ENCODE measurements at places on chromosomes 13 and 19.

DNA sequence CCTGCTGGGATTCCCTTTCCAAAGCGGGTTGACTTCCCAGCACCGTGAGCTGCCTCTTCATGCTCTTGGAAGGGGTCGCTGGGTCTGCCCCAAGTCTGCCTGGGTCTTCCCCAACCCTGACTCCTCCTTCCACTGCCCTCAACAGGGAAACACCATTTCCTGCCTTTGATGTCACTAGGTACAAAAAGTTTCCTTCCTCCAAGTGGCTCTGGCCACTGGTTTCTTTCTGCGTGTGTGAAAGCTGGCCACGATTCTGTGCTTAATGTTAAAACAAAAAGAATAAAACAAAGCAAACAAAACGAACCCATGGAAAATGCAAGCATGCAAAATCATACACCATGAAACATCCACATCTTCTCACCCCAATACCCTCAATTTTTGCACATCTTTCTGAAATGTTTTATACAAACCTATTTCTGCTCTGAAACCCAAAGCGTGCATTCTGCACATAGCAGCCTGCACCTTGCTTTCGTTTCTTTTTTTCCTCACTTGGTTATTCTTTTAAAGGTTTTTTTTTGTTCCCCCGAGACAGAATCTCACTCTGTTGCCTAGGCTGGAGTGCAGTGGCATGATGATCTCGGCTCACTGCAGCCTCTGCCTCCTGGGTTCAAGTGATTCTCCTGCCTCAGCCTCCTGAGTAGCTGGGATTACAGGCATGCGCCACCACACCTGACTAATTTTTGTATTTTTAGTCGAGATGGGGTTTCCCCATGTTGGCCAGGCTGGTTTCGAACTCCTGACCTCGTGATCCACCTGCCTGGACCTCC is 12.5 kb upstream of the TNFSF9 start:
- no peak overlapping the region for H3K4me3 ChIP-seq
- no peak for DNase-seq
- no peaks in the 10 kb centered on the region for H3K27me3 ChIP-seq
- H3K27ac ChIP-seq, result no peak overlapping the region
- peaks cover 23% of the 10 kb centered on the region for H3K4me1 ChIP-seq
- H3K36me3 ChIP-seq, result no peaks in the 10 kb centered on the region

GRCh38 chr13:94419925-94420305 is 59.6 kb downstream of the DCT start:
- DNase-seq, result no peak
- H3K27me3 ChIP-seq, result peaks cover 3% of the 10 kb centered on the region
- no peaks in the 10 kb centered on the region for H3K4me1 ChIP-seq
- no peaks in the 10 kb centered on the region for H3K36me3 ChIP-seq
- H3K4me3 ChIP-seq, result no peak overlapping the region

GRCh38 chr13:50635504-50635903 is 208.0 kb downstream of the DLEU7 start:
- H3K4me1 ChIP-seq, result peaks cover 6% of the 10 kb centered on the region
- H3K27me3 ChIP-seq, result no peaks in the 10 kb centered on the region
- H3K27ac ChIP-seq, result no peak overlapping the region
- no peaks in the 10 kb centered on the region for H3K36me3 ChIP-seq
- peak; percentile 66 for DNase-seq

GRCh38 chr19:18591735-18592385 is 3.3 kb downstream of the REX1BD start:
- peaks cover 11% of the 10 kb centered on the region for H3K36me3 ChIP-seq
- H3K27me3 ChIP-seq, result no peaks in the 10 kb centered on the region
- H3K4me3 ChIP-seq, result no peak overlapping the region
- H3K4me1 ChIP-seq, result peaks cover 58% of the 10 kb centered on the region

- H3K36me3 ChIP-seq, result no peaks in the 10 kb centered on the region
- H3K27me3 ChIP-seq, result peaks cover 7% of the 10 kb centered on the region
- H3K27ac ChIP-seq, result no peak overlapping the region
- peaks cover 9% of the 10 kb centered on the region for H3K4me1 ChIP-seq
- H3K4me3 ChIP-seq, result no peak overlapping the region
Observed at GRCh38 chr13:44378277-44378676, 4.7 kb downstream of the SERP2 start.

DNA sequence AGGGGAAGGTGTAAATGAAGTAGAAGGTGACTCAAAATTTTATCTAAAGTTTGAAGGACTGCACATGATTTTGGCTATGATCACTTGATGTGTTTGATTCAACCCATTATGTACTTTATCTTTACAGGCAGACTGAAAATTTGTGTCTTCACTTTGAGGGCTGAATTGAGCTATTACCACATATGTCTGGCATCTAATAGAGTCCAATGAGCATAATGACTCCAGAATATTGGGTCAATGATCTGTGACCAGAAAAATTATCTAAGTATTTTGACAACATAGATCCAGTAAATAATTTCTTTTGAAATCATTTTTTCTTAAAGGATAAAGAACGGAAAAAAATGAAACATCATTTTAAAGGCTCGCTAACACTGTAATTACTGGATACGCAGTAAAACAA is 2810.0 kb downstream of the PCDH9 start:
- H3K27me3 ChIP-seq, result no peaks in the 10 kb centered on the region
- H3K27ac ChIP-seq, result no peak overlapping the region
- H3K4me3 ChIP-seq, result no peak overlapping the region
- no peaks in the 10 kb centered on the region for H3K36me3 ChIP-seq
- H3K4me1 ChIP-seq, result no peaks in the 10 kb centered on the region
- no peak for DNase-seq
